ENCODE measurements at places on chromosomes 3 and 15. TPM values are rescaled to one million over a fixed set of nuclear protein-coding genes. Genes with fewer than 3 reads are reported as not detected.

DNA sequence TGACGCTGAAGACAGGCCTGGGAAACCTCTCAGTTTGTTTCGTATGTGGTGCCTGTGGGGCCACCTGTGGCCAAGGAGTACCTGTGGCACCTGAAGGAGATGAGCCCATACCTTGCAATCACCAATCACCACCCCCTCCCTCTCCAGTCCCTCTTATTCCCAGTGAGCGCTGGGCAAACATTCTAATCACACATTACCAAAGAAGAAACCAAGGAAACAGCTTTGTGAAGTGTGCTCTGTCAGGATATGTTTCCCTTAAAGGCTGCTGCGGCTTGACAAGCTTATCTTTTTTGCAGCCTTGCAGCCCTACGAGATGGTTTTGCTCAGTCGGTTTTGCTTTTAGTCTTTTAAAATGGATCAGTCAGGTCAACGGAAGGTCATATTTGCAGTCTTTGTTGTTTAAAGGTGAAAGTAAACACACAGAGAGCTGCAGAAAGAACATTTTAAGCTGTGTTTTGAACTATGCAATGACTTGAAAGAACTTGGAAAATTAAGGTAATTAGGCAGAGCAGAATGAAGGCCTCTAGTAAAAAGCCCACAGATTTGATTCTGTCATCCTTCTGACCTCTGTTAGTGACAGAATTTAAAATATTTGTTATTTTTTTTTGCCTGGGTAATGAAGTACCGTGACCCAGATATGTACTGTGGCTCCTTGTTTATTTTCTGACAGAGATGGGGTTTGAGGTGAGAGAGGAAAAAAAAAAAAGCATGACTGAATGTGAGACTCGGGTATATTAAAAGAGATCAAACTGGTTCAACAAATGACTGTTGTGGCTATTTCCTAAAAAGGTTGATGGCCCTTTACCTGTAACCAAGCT is 461.4 kb downstream of the NSUN3 start:
- H3K36me3 ChIP-seq, result no peaks in the 10 kb centered on the region
- H3K4me1 ChIP-seq, result peaks cover 12% of the 10 kb centered on the region
- H3K27ac ChIP-seq, result no peak overlapping the region
- no peak overlapping the region for H3K4me3 ChIP-seq

The COL6A5 gene
- total RNA-seq, result 3.3 TPM

GRCh38 chr15:41495736-41496599 is 2.3 kb downstream of the ITPKA start:
- no peaks in the 10 kb centered on the region for H3K36me3 ChIP-seq
- peak overlapping the region; percentile 66 for H3K4me3 ChIP-seq
- peaks cover 51% of the 10 kb centered on the region for H3K4me1 ChIP-seq

DNA sequence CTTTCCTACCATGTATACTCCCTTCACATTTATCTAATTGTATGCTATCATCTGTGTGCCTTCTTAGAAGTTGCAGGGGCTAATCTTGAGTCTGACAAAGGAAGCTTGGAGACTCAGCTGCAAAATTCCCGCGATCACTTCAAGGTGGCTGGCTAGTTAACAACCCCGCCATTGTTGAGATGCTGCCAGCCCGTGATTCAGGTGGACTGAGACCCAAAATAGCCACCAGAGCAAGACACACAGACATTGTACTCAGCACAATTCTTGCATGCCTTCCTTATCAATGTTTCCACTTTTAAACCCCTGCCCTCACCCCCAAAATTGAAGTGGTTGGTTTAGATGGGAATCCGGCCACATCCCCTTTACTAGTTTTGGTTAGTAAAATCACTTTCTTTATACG is 225.8 kb upstream of the ZNF717 start:
- DNase-seq, result no peak
- no peak overlapping the region for H3K4me3 ChIP-seq
- no peaks in the 10 kb centered on the region for H3K4me1 ChIP-seq
- H3K27me3 ChIP-seq, result no peaks in the 10 kb centered on the region

DNA sequence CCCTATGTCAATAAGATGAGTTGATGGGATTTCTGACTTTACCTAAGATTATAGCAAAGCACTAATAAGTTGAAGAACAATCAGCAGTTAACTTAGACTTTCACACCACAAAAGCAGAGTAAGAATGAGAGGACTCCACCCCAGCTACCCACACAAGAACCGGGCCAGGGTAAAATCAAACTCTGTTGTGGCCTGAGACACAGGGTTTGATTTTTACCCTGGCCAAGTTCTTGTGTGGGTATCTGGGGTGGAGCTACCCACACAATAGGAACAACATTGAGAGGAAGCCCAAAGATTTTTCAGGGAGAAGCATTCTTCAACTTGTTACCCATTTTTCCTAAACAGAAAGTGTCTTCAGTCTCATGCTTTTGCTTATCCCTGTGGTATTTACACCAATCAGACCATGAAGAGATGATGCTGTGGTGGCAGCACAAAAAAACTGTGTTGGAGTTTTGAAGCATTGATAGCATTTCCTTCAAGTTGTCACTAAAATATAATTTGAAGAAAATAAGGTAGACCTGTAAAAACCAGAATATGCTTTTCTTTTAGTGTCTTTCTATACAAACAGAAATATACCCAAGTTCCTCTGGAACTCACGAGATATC is 25.6 kb downstream of the CPOX start:
- H3K27me3 ChIP-seq, result no peaks in the 10 kb centered on the region
- no peaks in the 10 kb centered on the region for H3K36me3 ChIP-seq
- no peaks in the 10 kb centered on the region for H3K4me1 ChIP-seq
- H3K27ac ChIP-seq, result no peak overlapping the region
- no peak overlapping the region for H3K4me3 ChIP-seq

The FANCD2OS gene
- total RNA-seq, result not detected

The TLR9 gene
- total RNA-seq, result not detected

GRCh38 chr15:79230766-79231165 is 51.8 kb upstream of the ANKRD34C start:
- no peak for DNase-seq
- no peak overlapping the region for H3K4me3 ChIP-seq
- no peaks in the 10 kb centered on the region for H3K36me3 ChIP-seq
- no peak overlapping the region for H3K27ac ChIP-seq

GRCh38 chr3:37660782-37661181 is 200.9 kb upstream of the CTDSPL start:
- H3K4me3 ChIP-seq, result no peak overlapping the region
- peaks cover 5% of the 10 kb centered on the region for H3K4me1 ChIP-seq
- H3K27me3 ChIP-seq, result no peaks in the 10 kb centered on the region
- no peak for DNase-seq
- H3K27ac ChIP-seq, result no peak overlapping the region

The IMPG2 gene
- total RNA-seq, result under 0.01 TPM

The BBX gene
- 50.8 TPM for total RNA-seq

The TIMP4 gene
- 9.9 TPM for total RNA-seq

The RAP2B gene
- 30.7 TPM for total RNA-seq

DNA sequence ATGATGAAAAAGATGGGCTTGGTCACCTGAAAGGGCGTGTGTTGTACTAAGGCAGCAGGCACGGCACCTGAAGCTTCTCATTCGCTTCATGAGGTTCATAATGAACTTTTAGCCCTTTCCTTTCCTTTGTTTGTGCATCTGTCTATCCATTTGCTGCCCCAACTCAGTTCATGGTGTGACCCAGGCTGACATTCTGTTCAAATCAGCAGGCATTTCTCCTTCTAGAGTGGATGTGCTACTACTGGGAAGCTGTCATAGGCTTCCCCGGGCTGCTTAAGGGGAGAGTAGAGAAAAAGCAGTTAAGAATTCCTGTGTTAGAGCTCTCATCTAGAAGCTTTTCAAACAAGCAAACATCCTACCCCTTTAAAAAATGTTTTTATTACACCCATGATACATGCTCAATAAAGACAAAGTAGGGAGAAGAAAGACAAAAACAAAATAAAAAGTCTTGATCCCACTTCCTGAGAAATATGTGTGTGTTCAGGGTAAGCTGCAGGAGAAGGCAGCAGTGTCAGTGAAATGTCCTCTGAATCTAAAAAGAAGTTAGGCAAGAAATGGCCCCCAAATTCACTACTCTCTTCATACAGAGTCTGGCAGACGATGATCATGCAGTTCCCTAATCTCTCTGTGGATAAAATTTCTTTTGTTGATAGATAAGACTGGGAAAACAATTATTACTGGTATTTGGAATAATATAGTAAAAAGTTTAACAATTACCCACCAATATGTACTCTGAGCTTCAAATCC is 136.9 kb upstream of the PFN2 start:
- DNase-seq, result no peak
- no peak overlapping the region for H3K4me3 ChIP-seq
- H3K4me1 ChIP-seq, result peaks cover 13% of the 10 kb centered on the region
- no peak overlapping the region for H3K27ac ChIP-seq

DNA sequence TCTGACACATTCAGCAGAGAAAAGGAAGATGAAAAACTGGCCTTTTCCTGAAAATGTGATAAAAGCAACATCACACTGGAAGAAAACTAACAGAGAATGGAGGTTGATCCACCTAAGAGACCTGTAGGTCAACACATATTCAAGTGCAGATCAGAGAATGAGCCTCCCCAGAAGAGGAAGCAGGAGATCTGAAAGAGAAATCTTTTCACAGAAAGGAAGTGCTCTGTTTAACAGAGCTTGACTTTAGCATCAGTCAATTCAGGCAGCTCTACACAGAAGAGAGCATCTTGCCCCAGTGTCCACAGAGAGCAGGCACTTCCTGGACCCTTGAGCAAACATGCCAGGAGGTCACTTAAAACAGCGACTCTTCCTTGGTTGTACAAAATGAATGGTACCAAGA is 655.4 kb upstream of the GBE1 start:
- no peak overlapping the region for H3K4me3 ChIP-seq
- no peaks in the 10 kb centered on the region for H3K4me1 ChIP-seq
- no peak overlapping the region for H3K27ac ChIP-seq
- no peaks in the 10 kb centered on the region for H3K36me3 ChIP-seq
- H3K27me3 ChIP-seq, result no peaks in the 10 kb centered on the region

- no peaks in the 10 kb centered on the region for H3K4me1 ChIP-seq
- no peaks in the 10 kb centered on the region for H3K27me3 ChIP-seq
- H3K4me3 ChIP-seq, result no peak overlapping the region
- H3K27ac ChIP-seq, result no peak overlapping the region
These were observed 123.6 kb upstream of the SKOR1 start for GRCh38 chr15:67701669-67702068.

- peaks cover 9% of the 10 kb centered on the region for H3K4me1 ChIP-seq
- H3K27ac ChIP-seq, result peak overlapping the region; percentile 67
- H3K4me3 ChIP-seq, result no peak overlapping the region
- H3K27me3 ChIP-seq, result no peaks in the 10 kb centered on the region
These were observed 939.4 kb downstream of the MCTP2 start for GRCh38 chr15:95170561-95171380.

The DYNC1LI1 gene
- total RNA-seq, result 26.2 TPM

The NUP210 gene
- total RNA-seq, result 17.0 TPM

DNA sequence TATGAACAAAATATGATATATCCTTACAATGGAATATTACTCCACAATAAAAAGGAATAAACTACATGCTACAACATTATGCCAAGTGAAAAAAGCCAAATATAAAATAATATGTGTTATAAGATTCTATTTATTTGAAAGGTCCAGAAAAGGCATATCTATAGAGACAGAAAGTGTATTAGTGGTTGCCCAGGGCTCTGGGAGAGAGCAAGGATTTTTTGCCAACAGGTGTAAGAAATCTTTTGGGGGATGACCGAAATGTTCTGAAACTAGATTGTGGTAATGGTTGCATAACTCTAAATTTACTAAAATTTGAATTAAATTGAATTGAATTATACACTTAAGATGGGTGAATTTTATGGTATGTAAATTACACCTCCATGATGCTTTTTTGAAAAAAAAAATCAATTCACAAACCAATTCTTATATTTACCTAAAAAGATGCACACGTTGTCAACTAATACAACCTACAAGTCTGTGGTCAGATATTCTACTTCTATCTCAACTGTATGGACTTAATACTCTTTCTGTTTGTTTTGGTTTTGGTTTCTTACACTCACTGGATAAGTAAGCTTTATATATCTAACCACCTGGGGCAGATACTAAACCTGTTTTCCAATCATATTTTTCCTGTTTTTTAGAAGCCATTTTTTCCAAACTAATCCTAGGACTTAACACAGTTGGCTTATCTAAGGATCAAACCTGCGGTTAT is 75.8 kb downstream of the FBN1 start:
- no peak overlapping the region for H3K27ac ChIP-seq
- no peak for DNase-seq
- peaks cover 12% of the 10 kb centered on the region for H3K4me1 ChIP-seq
- no peaks in the 10 kb centered on the region for H3K27me3 ChIP-seq

- no peak for DNase-seq
- peak overlapping the region; percentile 97 for H3K27ac ChIP-seq
- peak overlapping the region; percentile 67 for H3K4me3 ChIP-seq
- peaks cover 55% of the 10 kb centered on the region for H3K4me1 ChIP-seq
These were observed 989 bp downstream of the GNB4 start for GRCh38 chr3:179450261-179450701.
